ENCODE measurements at places on chromosomes 3 and 15.

DNA sequence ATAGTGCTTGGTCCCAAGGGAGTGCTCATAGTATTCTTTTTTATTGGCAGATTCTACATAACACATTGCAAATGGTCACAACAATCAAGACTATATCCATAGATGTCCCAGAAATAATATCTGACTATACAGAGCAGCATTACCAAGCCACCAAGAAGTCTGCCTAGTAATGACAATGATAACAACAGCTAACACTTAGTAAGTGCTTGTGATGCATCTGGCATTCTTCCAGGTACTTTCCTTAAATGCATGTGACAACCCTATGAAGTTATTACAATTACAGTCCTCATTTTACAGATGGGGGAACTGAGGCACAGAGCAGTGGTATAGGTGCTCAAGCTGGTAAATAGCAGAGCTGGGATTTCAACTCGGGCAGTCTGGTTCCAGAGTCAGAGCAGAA is 49.6 kb upstream of the ICE2 start:
- DNase-seq: no peak

GRCh38 chr3:176578316-176578715 is 619.0 kb downstream of the TBL1XR1 start:
- no peak for DNase-seq

DNA sequence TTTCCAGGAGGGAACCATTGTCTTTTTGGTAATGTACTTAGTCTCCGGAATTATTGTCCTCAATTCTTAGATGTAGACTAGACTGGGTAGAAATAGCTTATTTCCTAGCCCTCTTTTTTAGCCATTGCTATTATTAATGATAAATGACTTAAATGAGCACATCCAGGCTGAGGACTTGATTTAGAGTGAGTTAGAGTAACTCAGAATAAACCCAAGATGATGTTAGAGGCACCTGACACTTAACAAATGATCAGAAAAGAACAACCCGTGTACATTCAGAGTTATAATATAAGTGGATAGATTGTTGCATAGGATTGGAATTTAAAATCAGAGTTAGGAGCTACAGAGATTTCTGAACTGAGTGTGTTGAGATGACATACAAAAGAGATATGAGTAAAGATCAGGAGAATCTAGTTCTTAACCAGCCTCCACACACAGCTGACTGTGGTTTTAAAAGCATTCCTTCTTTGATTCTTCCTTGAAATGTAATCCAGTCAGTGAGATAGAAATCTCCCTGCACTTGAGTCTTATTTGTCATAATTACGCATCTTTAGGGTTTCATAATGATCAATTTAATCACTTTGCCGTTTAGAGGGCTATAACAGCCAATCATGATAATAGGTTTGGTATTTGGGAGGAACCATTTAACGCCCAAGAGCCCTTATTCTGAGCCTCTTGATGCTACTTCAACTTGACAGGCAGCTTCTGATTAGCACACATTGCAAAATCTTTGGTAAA is 366.5 kb downstream of the GAP43 start:
- peak; percentile 69 for DNase-seq

GRCh38 chr15:39332846-39333245 is 248.0 kb upstream of the THBS1 start:
- no peak for DNase-seq

- no peak for DNase-seq
Measured at GRCh38 chr3:172751175-172751704, 714 bp downstream of the ECT2 start.

GRCh38 chr3:140433431-140433830 is 244.4 kb upstream of the TRIM42 start:
- DNase-seq: no peak

- DNase-seq: peak; percentile 29
Measured at GRCh38 chr3:141384575-141384974, 16.3 kb downstream of the ZBTB38 start.

- peak; percentile 78 for DNase-seq
Measured at GRCh38 chr3:60809857-60810610, 441.2 kb downstream of the FHIT start.

DNA sequence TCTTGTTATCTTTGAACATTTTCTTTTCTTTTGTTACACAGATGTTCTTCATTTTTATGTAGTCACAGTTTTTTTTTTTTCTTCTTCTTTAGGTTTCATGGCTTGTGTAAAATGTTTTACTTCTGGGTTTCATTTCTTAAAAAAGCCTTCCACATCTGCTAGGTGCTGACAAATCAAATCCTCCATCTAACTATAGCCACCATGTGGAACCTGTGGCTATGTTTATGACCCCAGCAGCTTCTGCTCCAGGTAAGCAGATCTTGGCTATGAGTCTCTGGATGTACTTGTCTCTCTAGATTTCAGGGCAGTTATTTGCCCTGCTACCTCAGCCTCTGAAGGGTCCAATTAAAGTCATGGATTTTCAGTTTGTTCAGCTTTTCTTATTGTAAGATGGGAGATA is 44.5 kb downstream of the OXSM start:
- DNase-seq: no peak

- DNase-seq: no peak
Measured at GRCh38 chr3:45545476-45545875, 49.1 kb upstream of the LIMD1 start.

DNA sequence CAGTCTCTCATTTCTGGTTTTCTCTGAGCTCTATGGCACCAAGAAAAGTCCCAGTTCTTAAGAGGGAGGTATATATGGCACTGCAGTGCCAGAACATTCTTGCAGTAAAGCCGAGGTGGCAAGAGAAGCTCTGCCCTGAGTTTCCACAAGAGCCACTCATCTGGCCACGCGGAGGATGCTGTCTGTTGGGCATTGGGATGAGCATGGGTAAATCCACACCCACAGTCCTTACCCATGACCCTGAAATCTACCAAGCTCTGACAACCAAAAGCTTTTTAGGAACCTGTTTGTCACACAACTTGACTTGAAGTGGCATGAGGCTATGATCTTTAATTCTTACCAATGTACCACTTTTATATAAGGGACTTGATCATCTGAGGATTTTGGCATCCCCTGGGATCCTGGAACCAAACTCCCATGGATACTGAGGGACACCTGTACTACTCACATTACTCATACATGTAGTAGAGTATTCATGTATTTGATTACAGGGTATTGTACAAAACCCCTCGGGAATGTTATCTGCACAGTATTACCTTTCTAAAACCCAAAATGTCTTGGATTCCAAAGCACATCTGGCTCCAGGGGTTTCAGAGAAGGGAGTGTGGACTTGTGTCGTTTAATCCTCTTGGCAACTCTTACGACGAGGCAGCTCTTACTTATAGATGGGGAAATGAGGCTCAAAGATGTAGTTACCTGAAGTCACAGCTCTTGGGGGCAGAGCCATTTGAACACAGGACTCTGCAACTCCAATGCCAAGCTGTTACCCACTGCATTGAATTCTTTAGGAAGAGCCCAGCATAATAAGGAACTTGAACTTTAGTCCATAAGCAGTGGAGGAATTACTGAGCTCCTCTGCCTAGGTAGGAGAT is 8.8 kb downstream of the RPL32 start:
- no peak for DNase-seq

DNA sequence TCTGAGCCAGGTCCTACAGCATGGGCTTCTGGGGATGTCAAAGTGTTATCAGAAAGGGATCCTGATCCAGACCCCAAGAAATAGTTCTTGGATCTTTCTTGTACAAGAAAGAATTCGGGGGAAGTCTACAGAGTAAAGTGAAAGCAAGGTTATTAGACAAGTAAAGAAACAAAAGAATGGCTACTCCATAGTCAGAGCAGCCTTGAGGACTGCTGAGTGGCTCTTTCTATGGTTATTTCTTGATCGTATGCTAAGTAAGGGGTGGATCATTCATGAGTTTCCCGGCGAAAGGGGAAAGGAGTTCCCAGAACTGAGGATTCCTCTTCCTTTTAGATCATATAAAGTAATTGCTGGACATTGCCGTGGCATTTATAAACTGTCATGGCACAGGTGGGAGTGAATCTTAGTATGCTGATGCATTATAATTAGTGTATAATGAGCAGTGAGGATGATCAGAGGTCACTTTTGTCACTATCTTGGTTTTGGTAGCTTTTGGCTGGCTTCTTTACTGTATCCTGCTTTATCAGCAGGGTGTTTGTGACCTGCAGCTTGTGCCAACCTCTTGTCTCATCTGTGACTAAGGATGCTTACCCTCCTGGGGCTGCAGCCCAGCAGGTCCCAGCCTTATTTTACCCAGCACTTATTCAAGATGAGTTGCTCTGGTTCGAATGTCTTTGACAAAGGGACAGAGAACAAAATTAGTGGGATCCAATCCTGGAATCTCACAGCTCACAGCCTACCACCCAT is 41.0 kb downstream of the CRYGS start:
- no peak for DNase-seq

DNA sequence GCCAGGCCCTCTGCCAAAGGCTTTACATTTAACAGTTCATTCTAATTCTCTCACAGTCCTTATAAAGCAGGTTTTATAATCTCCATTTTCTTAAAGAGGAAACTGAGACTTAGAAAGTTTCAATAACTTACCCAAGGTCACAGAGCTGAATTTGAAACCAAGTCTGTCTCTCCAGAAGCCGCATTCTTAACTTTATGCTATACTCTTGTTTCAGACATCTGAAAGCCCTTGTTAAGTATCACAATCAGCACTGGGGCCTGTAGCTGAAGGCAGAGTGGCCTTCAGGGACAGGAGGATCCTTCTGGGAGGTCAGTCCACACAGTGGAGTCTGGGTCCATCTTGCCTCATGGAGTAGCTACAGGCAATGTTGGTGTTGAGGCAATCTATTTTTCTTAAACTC is 27.9 kb downstream of the LRRN1 start:
- no peak for DNase-seq

DNA sequence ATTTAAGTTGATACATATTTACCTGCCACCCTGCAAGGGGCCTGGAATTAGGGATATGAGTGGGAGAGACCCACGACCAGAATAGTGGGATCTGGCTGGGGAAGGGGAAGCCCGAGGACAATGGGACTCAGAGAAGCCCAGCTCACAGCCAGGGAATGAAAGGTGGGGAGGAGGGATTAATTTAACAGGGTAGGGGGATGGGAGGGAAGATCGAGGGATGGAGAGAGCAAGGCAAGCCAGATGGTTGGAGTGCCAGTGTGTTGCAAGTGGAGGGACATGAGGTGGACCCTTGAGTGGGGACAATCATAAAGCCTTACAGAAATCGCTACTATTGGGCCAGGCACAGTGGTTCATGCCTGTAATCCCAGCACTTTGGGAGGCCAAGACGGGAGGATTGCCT is 4.4 kb upstream of the GNAI2 start:
- no peak for DNase-seq

- DNase-seq: no peak
Measured at GRCh38 chr3:194893121-194893987, 207.7 kb downstream of the FAM43A start.

DNA sequence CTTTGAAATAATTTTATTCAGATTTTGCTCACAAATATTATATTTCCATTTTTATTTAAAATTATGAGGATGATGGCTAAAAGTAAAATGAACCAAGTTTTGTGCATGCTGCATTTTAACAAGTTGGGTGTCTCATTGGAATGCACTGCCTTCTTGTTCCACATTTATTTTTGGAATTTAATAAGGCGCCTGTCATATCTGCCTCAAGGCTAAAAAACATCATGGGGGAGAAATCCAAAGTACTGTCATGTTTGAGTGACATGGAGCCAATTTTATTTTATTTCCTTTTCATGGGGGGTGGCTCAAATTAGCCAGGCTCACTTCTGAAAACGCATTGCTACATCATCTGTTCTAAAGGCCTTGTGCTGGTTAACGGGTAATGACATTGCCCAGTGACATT is 205.1 kb downstream of the ROBO2 start:
- no peak for DNase-seq

- no peak for DNase-seq
Measured at GRCh38 chr15:42964476-42964875, 43.9 kb upstream of the TTBK2 start.

DNA sequence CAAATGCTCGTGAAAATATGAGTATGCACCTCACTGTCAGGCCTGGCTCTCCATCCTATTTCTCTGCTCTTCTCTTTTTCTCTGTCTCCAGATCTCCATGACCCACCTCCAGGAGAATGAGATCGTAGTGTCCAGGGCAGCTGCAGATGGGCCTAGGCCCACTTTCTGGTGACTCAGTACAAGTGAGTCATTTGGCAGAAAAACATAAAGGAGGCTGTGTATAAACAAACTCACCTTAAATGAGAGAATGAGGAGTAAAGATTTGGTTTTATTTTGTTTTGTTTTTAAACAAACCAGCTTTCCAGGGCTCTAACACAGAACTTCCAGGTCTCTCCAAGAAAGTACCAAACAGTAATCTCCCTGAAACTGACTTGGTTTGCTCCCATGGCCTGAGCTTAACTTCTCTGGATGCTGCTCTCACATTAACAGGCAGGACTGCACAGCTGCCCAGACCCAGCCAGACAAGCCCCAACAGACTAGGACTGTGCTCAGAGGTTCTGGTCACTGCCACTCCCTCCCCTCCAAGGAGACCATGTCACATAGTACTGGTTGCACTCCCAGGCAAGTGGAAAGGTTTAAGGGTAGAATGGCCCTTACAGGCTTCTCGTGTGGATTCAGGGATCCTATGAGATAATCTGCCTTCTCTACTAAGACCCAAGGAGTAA is 1.5 kb upstream of the HEG1 start:
- DNase-seq: no peak

GRCh38 chr15:44261007-44261706 is 27.4 kb upstream of the GOLM2 start:
- no peak for DNase-seq

- DNase-seq: no peak
Measured at GRCh38 chr3:67876261-67876660, 221.8 kb upstream of the SUCLG2 start.

GRCh38 chr3:45684327-45684892 is 4.8 kb upstream of the SACM1L start:
- DNase-seq: no peak

- no peak for DNase-seq
Measured at GRCh38 chr3:8668216-8668615, 23.6 kb upstream of the SSUH2 start.

GRCh38 chr3:195549931-195550519 is 6.9 kb upstream of the PPP1R2 start:
- no peak for DNase-seq

DNA sequence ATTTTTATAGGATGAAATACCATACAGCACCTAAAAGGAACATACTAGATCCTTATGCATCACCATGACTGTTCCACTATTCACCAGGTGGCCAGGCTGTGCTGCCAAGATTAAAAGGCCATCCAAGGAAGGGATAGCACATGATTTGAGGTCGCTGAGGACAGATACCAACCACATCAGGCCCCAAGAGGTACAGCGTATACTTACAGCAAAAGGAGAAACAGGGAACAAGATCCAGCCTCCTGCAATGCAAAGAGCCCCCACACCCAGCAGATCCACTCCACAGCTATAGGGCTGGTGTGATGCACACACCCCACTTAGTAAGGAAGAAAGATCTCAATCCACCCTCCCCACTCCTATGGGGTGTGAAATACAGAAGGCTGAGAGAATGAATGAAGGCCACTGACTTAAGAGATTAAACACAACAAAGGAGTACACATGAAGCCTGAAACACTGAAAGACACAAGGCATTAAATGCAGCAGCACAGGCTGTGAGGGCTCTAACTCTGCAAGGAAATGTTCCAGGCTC is 32.0 kb upstream of the ZNF445 start:
- DNase-seq: no peak

GRCh38 chr3:162764808-162765071 is 1268.1 kb downstream of the OTOL1 start:
- DNase-seq: no peak

- no peak for DNase-seq
Measured at GRCh38 chr3:121659586-121659985, 1.1 kb downstream of the HCLS1 start.

Measured in eye (tissue), 1 donor.